ENCODE measurements at places on chromosomes 3 and 15. TPM values are rescaled to one million over a fixed set of nuclear protein-coding genes. Genes with fewer than 3 reads are reported as not detected.

DNA sequence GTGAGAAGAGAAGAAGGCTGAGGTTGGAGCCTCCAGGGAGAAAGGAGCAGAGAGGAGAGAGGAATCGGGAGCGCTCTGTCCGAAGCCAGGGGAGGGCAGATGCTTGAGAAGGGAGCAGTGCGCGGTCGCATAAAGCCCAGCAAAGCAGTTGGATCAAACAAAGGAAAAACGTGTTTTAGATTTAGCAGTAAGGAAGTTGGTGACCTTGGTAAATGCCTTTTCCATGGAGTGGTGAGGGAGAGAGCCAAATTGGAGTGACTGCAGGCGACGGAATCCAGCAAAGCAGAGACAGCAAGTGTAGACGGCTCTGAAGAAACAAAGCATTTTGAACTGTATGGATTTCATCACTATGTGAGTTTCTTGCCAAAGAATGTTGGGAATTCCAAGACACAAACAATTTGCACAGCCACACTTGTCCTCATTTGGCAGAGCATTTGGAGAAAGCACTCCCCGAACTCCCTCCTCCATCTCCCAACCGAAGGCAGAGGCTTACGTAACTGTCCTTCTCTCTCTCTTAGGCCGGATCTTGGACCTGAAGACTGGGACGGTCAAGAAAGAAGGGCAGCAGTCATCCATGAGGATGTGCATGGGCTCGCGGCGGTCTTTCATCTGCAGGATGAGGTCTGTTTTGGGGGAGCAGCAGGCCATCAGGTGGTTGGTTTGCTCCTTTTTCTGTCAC, 103.6 kb downstream of the ARNT2 start:
- DNase-seq, result no peak

- DNase-seq, result no peak
Measured at GRCh38 chr3:192804502-192804901, 77.2 kb upstream of the FGF12 start.

GRCh38 chr3:182910936-182911781, 69.2 kb downstream of the DCUN1D1 start:
- DNase-seq, result no peak

DNA sequence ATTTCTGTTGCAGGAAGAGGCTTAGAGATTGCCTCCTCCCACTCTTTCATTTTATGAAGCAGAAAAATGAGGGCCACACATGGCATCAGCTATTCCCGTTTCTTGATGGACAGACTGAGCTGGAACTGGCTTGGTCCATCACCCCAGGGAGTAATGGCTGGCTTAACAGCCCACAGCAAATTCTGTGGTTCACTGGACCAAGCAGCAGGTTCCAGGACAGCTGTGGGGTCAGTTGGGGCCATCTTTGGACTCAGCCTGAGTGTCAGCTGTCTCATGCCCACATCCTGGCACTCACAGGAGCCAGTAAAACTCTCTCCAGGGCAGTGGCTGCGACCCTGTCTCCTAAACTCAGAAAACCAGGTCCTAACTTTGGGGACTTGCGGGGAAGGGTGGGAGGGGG, 36.5 kb downstream of the ZDHHC19 start:
- no peak for DNase-seq

DNA sequence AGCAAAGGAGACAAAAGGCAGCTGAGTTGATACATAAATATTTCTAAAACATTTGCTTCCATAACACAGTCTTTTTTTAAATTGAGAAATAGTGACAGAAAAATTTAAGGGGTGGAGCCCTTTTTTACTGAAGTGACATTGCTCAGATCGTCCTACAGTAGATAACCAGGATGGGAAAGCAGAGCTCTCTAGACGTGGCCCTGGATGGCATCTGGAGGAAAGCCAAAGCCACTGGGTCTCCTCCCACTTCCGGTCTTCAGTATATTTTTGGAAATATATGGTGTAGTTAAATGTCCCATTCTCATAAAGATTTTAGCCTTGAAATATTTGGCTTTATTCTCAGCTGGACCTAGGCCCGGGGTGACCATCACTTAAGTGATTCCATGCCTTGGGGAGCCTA, 326.1 kb downstream of the ZNF621 start:
- DNase-seq, result no peak

- no peak for DNase-seq
Measured at GRCh38 chr15:69126054-69126469, 34.4 kb upstream of the GLCE start.

KLF15 gene
- total RNA-seq, result 0.12 TPM

TGM5 gene
- total RNA-seq, result not detected

ERC2 gene
- total RNA-seq, result 0.77 TPM
